Fibroblast of pulmonary artery (primary cell): ENCODE measurements at places on chromosomes 16 and 17.

- peak; percentile 47 for DNase-seq
Measured at GRCh38 chr16:14462811-14463210, 167.2 kb downstream of the PARN start.

DNA sequence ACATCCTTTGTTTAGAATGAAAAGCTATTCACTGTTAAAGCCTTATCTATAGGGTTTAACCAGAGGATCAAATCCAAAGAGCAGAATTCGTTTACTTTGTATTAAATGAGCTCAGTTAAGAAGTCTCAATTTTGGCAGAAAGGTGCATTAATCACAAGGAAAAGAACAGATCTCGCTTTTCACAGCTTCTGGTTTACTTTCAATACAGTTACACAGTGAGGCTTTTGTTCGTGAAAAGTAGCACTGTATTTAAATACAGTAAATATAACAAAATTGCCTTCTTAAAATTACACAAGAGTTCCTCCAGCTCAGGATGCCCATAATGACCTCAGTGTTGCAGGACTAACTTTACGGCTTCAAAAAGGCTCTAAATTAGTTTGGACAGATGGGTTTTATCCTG, 669.1 kb upstream of the SALL1 start:
- no peak for DNase-seq

DNA sequence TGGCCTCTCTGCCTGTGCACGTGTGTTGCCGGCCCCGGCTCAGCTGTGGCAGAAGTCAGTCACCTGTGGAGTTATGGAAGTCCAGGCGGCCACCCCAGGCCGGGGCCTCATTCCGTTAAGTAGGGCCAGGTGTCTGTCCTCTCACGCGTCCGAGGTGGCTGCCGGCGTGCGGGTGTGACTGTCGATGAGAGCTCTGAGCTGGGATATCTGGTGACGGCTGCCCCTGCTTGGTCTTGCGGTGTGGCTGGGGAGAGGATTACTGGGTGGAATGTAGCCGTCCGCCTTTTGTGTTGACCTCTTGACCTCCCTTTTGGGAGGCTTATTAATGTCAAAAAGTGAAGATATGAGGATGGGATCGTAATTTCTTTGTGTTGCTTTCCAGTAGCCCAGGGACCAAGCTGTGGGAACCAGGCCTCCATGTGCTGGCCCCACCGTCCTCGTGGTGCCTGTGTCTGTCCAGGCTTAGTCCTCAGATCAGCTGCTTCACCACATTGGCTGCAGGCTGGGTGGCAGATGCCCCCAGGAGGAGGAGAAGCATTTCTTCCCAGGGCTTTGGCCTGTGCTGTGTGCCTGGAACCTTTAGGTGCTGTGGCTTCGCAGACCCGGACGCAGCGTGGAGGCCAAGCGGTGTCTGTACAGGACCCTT, 23.0 kb upstream of the ZNF750 start:
- no peak for DNase-seq

DNA sequence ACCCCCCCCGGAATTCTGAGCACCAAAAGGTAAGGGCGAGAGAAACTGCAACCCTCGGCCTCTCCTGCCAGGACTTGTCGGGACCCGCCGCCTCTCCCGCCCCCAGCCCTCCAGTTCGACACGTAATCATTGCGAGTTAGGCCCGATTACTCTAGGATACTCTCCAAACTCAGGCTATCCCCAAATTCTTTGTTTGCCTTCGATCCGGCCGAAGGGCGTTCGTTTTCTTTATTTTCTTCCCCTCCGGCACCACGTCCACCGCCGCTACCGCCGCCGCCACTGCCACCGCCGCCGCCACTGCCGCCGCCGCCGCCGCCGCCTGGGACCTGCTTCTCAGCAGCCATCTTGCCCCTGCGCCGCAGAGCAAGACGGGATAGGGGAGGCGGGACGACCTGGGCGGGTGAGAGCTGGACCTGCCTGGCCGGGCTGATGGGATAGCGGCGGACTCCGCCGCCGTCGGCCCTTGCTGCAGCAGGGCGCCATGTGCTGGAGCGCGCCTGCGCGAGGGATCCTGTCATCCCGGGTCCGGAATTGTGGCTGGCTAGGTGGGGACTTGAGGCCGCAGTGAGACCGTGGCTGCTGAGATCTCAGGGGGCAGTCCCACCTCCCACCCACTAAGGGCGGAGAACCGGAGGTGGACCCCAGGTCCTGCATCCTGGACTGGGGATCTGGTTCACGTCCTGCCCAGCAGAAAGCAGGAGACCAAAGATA, at the start of gene SRP68:
Gene SRP68, minus strand, starts transcription at position 370 of the 711 bp plus-strand sequence. Its CDS starts 26 bp downstream, at position 344.
- peak; percentile 92 for DNase-seq
